ENCODE measurements at places on chromosomes 16 and 17.

- no peak for DNase-seq
Observed at GRCh38 chr17:2751491-2751890, 2.0 kb upstream of the CCDC92B start.

DNA sequence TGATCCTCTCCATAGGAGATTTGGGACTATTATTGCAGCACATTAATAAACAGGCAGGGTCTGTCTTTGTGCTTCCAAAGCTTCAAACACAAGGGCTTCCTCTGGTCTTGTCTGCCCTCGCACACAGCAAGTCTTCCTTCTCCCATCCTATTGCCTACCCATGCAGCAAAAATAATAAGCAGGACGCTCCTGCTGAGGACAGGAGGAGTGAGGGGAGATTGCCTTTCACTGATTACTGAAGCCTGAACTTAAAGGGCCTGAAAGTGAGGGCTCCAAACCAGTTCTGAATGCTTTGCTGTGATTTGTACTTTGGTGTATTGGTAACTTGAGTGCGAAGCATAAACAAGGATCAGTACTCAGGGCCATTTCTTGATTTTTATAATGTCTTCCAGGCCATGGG lies 197.6 kb upstream of the XYLT1 start:
- DNase-seq, result no peak

DNA sequence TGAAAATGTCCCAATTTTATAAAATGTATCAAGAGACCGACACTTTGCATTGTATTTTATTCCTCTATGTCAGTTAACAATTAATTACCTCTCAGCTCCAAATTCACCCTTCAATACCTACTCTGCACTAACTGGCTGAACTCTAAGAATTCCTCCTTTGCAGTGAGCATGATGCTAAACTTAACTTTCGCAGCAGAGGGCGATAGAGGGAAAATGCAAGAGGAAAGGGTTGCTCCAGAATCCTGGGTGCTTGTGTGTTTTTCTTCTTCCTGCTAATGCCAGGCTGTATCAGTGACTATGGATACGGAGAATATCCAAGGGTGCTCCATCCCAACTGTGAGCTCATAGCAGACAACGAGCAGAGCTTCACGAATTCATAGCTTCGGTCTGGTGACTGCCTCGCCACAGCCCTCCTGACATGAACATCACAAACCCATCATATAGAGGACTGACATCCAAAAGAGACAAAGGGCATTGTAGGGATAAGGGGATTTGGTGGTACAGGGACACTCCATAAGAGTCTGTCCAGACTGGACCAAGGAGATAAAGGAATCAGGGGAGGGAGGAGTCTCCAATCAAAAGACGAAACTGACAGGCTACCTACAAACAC lies 172.9 kb downstream of the STX8 start:
- DNase-seq, result no peak

- DNase-seq, result no peak
Observed at GRCh38 chr16:30621765-30622164, 11.6 kb upstream of the ZNF689 start.

- no peak for DNase-seq
Observed at GRCh38 chr17:828761-829160, 46.6 kb downstream of the MRM3 start.

GRCh38 chr17:68221786-68222185 lies 26.1 kb upstream of the AMZ2 start:
- no peak for DNase-seq

DNA sequence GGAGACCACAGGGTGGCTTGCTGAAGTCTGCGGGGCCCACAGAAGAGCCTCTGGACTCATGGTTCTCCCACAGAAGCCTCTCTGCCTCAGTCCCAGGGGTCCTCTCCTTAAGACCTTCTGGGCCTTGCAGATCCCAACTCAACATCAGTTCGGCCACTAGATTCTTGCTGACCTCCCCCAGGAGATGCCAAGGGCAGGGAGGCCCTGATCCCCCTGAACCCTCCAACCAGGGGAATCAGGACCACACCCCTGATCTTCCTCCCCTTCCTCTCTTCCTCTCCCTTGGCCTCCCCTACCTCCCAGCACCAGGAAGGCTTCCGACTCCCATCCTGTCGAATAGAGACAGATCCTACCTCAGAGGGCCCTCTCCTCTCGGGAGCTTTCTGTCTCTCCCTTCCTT lies 53.4 kb downstream of the NOS2 start:
- DNase-seq, result no peak

DNA sequence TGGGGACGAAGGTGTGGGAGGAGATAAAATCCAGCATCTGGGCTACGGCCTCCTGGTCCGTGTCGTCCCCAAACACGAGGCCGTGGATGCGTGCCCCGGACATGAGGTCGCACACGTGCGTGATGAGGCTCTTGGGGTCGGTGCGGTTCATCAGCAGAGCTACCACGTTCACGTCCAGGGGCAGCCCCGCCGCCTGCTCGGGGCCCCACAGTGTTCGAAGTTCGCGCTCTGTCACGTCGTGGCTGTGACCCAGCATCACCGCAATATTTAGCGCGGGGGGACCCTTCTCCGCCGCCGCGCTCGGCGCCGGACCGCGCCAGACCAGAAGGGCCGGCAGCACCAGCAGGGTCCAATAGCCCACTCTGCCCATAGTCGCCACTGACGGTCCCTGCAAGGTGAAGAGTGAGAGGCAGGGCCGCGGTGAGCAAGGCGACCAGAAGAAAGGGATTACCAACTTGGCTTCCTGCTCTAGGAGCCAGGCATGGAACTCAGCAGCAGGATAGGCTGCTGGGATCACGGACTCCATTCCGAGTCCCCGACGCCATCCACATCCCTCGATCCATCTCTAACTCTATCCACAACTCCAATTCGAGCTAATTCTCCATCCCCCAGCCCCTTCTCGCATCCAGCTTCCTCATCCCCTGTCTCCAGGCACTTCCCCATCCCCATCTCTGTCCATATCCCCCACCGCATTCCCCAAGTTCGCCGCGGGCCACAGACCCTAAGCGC lies 2.0 kb downstream of the GRIN2A start:
- DNase-seq, result no peak

DNA sequence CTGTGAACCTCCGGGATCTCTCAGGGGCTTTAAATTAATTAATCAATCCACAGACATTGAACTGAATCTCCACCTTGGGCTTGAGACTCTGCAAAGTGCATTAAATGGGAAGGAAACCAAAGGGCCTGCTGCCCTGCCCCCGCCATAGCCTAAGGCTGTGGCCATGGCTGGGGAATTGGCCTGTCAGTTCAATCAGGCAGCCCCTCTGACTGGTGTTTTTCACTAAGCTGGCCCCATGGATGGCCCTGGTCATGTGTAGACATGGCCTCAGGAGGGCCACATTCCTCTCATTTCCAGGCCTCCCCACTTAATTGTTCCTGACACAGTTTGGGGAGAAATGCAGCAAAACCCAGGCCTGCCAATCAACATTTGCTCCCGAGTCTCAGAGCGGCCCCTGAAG lies 499.8 kb downstream of the WWOX start:
- no peak for DNase-seq

DNA sequence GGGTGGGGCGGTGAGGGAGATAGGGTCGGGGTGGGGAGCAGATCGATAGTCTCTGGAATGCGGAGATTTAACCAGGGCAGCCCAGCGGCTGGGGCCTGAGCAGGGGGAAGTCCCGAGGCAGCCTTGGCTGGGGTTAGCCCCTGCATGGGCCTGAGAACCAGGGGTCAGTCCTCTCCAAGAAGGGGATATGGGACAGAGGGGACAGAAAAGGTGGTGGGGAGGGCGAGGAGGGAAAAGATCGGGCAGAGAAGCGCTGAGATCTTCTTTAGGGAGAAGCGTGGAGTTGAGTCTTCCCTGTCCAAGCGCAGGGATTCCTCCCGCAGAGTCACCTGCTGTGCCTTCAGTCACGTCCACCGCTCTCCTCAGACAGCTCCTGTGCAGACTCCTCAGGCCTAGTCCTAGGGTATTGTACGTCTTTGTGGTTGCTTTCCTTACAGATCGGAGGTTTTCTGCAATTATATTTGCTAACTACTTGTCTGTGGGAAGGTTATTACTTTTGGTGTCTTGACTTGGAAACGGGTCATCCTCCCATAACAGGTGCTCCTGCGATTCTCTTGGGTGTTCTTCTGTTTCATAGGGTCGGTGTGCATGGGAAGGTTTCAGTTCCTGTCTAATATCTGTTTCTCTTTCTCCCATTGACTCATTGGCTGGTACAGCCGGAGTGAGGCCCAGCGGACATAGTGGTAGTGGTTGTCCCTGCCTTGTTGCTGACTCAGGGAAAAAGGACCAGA lies 952 bp downstream of the CD300A start:
- peak; percentile 35 for DNase-seq
